ENCODE measurements at places on chromosomes 12 and 14. TPM values are rescaled to one million over a fixed set of nuclear protein-coding genes. Genes with fewer than 3 reads are reported as not detected.

GRCh38 chr14:99224116-99224910, 47.7 kb downstream of the BCL11B start:
- no peak for DNase-seq

GRCh38 chr12:88401155-88401554, 179.1 kb downstream of the KITLG start:
- no peak for DNase-seq

DNA sequence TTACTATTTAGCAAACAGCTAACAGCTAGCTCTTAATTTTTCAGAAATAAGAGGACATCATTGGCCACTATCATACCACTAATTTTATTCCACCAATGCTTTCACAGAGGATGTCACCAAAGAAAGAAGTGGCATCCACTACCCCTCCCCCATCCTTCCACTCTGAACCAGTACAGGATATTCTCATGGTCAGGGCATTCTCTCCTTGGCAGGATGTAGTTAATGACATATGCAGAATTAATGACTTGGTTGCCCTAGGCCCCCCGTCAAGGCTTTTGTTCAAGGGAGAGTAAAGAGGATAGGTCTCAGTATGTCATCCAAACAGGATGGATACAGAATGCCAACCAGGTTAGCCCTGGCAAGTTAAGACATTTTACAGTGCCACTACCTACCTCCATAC, 18.9 kb upstream of the NUP107 start:
- DNase-seq, result no peak

- no peak for DNase-seq
These were observed 11.7 kb downstream of the RTL1 start for GRCh38 chr14:100891501-100892445.

- DNase-seq, result no peak
These were observed 408.9 kb downstream of the SOX5 start for GRCh38 chr12:23540572-23540971.

DNA sequence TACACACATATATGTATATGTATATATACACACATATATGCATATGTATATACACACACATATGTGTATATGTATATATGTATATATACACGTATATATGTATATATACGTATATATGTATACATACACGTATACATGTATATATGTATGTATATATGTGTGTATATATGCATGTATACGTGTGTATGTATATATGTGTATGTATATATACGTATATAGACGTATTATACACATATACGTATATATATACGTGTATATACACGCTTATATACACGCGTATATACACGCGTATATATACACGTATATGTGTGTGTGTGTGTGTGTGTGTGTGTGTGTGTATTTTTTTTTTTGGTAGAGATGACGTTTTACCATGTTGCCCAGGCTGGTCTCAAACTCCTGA, 32.9 kb upstream of the ZNF740 start:
- no peak for DNase-seq

- no peak for DNase-seq
These were observed 20.9 kb downstream of the DMAC2L start for GRCh38 chr14:50333014-50333509.

- no peak for DNase-seq
These were observed 44.5 kb downstream of the TMPRSS12 start for GRCh38 chr12:50887191-50887590.

GRCh38 chr12:128829861-128830504, 6.2 kb upstream of the SLC15A4 start:
- peak; percentile 93 for DNase-seq

DNA sequence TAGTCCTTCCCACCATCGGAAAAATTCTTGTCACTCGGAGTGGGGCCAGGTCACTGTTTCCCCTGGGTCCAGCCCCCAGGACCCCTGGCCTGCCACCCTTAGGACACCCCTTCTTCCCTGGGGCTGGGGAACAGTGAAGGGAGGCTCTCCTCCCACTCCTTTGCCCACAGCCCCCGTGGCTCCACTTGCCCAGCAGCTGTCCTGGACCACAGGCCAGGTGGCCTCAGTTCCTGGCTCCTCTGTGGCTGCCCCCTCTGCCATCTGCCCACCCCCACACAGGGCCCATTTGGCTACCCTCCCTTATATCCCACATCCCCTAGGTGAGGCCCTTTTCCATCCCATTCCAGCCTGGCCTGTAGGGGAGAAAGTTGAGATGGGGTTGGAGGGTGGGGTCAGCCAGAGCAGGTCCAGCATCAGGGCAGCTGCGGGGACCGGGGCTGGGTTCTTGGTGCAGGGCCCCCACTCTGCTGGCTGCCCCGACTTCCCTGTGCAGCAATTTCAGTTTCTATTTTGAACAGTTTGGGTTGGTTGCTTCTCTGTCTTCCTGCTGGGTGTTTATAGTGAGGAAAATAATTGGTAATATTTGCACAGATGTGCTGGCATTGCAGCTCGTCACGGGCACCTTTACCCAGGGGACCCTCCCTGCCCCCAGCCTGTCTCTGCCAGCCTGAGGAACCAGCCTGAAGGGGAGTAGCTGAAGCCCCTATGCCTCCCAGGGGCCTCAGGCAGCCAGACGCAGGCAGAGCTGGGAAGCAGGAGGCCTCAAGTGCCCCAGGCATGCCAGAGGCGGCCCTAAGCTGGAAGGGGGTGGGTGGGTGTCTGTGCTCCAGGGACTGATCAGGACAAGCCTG, 23.4 kb downstream of the SYNDIG1L start:
- no peak for DNase-seq

GRCh38 chr12:14841761-14842160, 1.6 kb downstream of the ART4 start:
- no peak for DNase-seq

GRCh38 chr12:14367040-14367661, 1.7 kb downstream of the ATF7IP start:
- DNase-seq, result peak; percentile 32

DNA sequence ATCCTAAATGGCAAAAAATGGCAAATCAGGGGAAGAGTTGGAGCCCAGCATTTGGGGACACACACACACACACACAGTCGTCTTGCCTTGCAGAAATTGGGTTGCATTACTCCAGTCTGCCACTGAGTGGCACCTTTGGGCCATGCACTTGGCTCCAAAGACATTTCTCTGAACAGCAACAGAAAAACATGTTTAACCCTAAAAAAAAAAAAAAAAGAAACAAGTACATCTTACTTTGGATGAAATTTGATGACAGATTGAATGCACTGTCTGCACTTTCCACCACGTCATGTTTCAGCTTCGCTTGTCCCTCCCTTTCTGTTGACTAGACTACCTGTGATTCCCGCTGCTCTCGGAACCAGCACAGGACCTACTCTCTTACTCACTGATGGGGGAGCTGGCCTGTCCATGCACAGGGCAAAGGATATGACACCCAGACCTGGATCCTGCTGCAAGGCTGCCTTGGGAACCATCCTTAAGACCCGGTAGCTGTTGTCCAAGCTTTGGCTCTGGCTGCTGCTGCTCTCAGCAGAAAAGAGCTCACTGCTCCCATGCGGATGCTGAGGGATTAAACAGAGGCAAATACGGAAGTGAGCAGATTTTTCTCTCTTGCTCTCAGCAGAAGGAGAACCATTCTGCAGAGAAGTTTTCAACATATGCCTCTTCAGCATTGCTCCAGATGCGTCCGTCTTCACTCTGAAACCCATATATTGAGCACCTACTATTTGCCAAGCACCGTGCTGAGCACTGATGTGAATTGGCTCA, 376.8 kb downstream of the DPF3 start:
- DNase-seq, result peak; percentile 59

DNA sequence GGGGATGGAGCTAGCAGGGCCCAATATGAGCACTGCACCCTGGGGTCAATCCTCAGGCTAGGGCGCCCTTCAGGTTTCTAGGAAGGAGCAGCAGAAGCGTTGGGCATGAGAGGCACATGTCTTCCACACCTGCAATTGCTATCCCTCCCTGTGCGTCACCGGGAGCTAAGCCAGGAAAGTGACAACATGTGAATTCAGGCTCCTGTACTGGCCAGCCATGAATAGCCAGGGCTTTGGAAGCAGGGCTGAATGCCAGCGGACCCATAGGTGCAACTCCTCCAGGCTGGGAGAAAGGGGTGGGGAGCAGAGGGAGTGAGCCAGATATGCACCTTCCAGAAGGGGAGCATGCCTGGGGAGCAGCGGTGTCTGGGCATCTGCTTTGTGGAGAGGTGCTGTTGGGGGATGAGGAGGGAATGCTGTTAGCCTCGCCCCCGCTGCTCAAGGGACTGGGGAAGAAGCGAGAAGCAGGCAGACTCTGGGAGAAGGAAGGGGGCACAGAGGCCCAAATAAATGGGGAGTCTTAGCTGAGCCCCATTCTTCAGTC, 6.1 kb downstream of the HOXC5 start:
- DNase-seq, result no peak

- peak; percentile 18 for DNase-seq
These were observed 27.8 kb upstream of the PNMA1 start for GRCh38 chr14:73741876-73742519.

DNA sequence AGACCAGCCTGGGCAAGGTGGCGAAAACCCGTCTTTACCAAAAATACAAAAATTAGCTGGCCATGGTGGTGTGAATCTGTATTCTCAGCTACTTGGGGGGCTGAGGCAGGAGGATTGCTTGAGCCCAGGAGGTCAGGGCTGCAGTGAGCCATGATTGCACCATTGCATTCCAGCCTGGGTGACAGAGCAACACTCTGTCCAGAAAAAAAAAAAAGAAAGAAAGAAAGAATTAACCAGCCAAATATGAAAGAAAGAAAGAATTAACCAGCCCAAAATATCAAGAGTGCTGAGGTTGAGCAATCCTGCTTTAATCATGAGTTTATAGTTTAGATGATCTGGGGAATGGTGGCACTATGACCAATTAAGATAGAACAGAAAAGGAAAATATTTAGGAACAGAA, 3.5 kb upstream of the ACTN1 start:
- no peak for DNase-seq

GRCh38 chr12:64796205-64796845, 28.1 kb upstream of the TBC1D30 start:
- DNase-seq, result peak; percentile 87

GRCh38 chr12:122929812-122930211, 33.9 kb upstream of the VPS37B start:
- no peak for DNase-seq

GRCh38 chr12:113059071-113059595, 2.6 kb downstream of the DTX1 start:
- no peak for DNase-seq

DNA sequence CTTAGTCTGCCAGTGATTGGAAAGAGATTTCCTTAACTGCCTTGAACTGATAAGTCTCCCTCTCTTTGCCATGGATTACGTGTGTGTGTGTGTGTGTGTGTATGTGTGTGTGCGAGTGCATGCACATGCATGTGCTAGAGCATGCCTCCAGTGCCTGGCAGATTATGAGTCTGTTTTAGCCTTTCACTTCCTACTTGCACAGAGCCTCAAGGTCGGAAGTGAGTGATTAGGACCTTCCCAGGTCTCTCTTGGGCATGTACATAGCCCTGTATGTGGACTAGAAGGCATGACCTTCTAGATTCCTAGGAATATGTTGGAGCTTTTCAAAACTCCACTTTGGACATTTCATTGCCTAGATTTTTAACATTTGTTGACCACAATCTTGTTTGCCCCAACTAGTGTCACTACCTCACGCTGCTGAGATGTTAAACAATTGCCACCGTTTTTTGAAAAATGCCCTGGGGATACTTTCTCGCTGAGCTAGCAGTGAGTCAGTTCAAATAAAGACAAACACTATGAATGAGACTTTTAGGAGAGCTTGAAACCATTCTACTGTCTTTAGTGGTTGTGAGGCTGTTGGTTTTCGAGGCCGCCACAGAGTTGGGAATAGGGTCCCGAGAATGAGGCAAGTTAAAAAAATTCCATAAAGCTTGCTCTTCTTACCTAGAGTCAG, 28.2 kb downstream of the KIAA0586 start:
- DNase-seq, result no peak

DNA sequence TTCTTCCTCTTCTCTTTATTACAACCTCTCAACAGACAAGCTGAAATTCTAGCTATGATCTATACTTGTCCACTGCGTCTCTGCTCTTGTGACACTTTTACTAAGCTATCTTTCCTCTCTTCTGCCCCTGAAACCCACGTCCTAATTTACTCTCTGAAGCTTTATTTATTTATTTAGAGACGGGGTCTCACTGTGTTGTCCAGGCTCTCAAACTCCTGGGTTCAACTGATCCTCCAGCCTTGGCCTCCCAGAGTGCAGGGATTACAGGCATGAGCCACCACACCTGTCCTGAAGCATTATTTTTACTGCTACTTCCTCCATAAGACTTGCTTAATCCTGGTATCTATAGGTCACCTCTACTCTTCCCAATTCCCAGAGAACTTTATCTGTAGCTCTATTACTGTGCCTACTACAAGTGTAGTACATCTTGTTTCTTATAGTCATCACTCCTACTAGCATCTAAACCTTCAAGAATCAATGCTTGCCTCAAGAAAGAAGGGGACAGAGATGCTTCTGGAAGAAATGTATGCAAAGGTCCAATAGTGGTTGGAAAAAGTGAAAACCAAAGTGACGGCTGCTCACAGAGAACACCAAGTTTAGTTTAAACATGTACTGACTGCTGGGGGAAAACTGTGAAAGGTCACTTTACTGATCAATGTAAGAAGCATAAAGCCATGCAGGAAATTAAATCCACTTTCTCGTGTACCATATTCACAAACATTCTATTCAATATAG, 61.3 kb downstream of the MED13L start:
- DNase-seq, result no peak

DNA sequence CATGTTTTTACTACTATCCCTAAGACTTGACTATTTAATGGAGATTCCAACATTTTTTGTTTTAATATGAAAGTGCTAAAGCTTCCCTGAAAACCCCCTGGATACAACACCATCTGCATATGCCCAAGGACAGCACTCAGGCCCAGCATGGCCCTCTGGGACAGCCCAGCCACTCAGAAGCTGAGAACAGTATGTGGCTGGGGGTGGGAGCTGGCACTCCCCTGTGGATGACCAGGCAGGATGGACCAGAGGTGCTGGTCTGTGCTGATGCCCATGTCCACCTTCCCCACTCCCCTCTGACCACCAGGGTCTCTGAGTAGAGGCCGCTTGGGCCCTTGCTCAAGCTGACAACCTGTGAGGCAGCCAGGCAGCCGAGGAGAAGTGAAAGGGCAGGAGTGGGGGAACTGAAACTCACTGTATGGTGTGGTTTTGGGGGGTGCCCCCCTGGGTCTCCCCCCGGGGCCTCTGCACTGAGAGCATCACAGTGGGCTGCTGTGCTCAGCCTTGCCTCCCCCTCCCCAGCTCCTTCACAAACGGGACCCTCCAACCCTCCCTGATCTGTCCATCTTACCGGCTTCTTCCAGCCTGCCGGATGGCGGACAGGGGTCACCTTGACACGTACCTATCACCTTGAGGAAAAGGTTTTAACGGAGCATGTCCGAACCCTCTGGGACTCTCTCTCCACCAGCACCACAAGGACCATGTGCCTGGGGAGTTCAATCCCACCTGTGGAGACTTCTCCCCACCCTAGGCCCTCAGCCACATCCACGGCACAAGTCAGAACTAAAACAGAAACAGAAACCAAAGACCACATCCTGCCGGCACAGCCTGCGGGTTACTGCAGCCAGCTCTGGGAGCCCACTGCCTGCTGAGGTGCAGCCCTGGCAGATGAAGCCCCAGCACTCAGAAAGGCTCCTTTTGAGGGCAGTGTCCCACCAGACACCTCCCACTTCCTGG, at the start of gene TMEM229B:
TMEM229B (minus strand) TSS at position 785 of the 957 bp plus-strand sequence. CDS start 14,798 bp downstream, outside the sequence.
- peak; percentile 64 for DNase-seq

The SLIRP gene
- polyA plus RNA-seq, result 89.3 TPM

The FMNL3 gene
- 1.5 TPM for polyA plus RNA-seq

The RPL41 gene
- polyA plus RNA-seq, result 3,308 TPM

The LTB4R2 gene
- 32.6 TPM for polyA plus RNA-seq

The REP15 gene
- not detected for polyA plus RNA-seq

The KTN1 gene
- 31.4 TPM for polyA plus RNA-seq

The RFLNA gene
- not detected for polyA plus RNA-seq

The PAX9 gene
- polyA plus RNA-seq, result not detected

The NRIP2 gene
- 0.24 TPM for polyA plus RNA-seq

Data from CD14-positive monocyte (primary cell).